ENCODE measurements at places on chromosomes 12 and 14. TPM values are rescaled to one million over a fixed set of nuclear protein-coding genes. Genes with fewer than 3 reads are reported as not detected.

The TAS2R9 gene
- not detected for polyA plus RNA-seq

The SLC17A8 gene
- 0.41 TPM for polyA plus RNA-seq

The KCTD10 gene
- 59.7 TPM for polyA plus RNA-seq

The TMEM52B gene
- 169 TPM for polyA plus RNA-seq

The PIWIL1 gene
- 1.2 TPM for polyA plus RNA-seq

The RFLNA gene
- polyA plus RNA-seq = 10.8 TPM

The SLC39A5 gene
- polyA plus RNA-seq = 69.1 TPM

DNA sequence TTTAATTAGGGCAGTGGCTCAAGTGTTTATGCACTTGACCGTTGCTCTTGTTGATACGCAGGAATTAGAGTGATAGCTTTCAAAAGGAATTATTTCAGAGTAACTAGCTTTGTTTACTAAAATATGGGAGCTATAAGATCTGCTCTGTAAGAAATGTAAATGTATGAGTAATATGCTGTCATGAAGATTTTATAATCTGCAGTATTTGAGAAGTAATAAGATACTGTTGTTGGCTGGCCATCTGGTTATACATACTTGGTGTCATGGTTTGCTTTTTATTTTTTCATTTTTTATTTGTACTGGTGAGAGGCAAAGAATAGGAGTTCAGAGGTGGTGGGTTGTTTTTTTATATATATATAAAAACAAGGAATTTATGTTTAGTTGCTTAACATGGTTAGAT, 58.5 kb downstream of the PLXNC1 start:
- no peak for DNase-seq

DNA sequence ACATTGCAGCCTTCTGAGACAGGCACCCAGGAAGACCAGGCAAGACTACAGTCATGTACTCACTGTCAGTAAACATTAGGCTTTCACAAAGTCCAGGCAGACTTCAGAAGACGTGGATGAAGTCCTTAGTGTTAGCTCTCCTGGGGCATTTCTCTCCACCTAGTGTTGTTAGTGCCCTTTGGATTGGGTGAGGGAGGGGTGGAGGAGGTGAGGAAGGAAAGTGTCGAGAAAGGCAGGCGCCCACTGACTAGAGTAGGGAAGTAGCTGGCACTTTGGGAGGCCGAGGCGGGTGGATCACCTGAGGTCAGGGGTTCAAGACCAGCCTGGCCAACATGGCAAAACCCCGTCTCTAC, 20.2 kb downstream of the TMEM229B start:
- no peak for DNase-seq

GRCh38 chr12:108696111-108696995, 35.0 kb downstream of the CORO1C start:
- DNase-seq = no peak

- no peak for DNase-seq
Measured at GRCh38 chr14:99971941-99972747, 93.1 kb upstream of the EVL start.

DNA sequence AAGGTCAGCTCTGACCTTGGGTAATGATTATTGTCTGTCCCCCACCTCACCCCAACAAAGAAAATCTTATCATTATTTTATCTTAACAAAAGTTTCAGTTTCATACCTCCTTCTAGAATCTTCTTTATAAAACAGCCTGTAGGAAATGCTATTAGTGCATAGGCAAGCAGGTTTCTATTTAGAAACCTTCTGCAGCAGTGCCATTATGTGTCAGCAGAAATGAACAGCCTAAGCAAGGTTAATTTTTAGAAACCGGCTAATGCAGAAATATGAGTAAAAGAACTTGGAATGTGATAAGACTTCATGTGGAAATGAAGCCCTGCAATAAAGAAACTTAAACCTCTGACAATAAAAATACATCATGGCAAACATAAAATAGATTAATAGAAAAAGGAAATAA, 814.4 kb downstream of the FSCB start:
- DNase-seq = no peak

DNA sequence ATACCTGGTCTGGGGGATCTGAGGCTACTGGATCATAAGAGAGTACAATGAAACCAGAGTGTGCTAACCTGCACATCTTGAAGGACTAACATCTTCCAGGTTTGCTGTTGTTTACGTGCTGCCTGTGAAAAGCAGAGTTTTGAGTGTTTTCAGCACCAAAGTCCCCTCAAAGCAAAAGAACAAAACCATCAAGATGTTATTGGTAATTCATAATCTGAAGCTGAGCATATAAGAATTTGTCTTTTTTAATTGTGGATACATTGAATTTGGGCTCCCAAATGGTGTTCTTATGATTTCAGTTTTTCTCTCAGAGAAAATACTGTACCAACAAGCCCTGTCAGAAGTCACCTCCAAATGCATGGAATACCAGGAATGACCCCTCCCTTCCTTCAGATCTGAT, 110.2 kb downstream of the BTG1 start:
- no peak for DNase-seq

DNA sequence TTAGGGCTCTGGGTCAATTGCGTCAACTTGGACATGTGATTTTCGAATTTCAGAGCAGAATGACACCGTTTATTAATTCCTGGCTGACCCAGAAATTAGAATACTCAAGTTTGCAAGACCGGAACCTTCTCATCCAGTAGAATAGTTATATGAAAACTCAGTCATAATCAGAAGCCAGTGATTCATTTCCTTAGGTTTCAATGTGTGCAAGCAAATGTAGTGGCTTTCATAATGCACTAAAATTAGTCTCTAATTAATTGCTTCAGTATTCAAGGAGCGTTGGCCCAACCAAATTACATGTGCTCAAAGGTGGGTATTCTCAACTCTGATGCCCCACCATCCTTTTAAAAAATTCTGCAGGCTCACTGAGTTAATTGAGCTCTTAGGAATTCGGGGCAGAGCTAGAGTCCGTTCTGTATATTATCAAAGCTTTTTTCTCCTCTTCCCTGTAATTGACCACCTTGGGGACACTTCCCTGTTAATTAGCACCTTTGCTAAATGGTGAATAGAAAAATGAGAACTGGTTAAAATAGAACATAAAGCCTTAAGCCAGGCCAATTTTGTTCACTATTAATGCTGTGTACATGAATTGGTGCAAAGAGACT, 55.4 kb downstream of the DAO start:
- DNase-seq = no peak

DNA sequence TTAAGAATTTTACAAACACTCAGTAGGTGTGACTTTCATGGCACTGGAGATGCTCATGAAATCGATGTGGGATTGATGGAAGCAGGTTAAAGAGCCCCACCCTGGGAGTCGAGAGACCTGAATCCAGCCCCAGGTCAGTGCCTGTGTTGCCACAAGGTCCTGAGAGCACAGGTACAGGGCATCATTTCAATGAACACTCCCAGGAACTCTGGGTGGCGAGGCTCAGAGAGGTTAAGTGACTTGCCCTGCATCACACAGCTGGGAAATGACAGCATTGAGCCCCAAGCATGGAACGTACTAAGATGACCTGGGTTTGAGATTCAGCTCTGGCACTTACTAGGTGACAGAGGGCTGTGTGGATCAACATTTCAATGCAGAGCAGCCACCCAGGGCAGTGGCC, 98.2 kb downstream of the CMKLR1 start:
- no peak for DNase-seq

DNA sequence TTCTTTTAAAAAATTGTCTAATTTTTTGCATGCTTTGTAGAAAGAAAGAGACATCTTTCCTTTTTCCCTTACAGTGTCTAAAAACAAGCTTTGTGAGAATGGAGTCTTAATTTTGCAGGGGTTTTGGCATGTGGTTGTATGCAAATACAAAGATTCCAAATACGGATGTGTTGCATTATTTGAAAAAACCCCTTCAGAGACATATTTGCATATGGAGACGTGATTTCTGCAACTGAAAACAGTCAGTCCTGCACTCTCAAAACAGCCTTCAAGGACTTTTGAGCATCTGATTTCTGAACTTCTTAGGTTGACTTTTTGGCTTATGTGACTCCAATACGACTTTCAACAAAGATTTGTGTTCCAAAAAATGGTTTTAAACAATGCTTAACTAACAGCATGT, 7.8 kb downstream of the IRAK3 start:
- no peak for DNase-seq

DNA sequence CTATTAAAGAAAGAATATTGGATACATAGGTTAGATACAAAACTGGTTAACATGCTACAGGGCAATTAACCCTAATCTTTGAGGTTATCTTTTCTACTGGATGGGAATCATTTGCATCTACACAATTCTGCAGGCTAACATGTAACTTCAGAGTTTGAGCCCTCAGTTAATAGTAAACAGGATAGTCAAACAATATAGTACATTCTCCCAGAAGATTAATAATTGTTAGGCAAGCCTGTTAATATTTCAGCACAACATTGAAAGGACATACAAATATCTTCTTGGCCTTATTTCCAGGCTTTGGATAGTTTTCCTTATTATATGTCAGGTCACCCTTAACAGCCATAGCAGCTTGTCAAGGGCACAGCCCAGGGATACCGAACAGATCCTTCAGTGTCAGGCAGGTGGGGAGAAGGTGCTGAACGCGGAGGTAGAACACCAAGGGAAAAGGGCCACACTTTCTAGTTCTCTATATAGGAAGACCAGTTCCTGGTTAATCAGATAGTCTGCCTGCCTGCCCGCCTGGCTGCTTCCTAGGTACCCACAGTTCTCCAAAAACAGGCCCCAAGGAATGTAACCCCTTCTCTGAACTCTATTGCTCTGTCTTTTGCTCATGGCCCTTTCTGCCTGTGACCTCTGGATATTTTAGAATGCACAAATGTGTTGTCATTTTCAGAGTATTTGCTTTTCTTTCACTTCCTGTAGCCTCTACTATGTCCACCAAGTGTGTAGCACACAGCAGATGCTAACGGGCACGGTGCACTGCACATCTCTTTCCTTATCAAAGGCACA, 256.0 kb downstream of the PCNX1 start:
- DNase-seq = no peak

GRCh38 chr12:69698769-69699540, at the start of gene BEST3:
TSS of gene BEST3 (minus strand) at chr12:69699303. CDS start at chr12:69697798, 1,505 bp downstream.
- no peak for DNase-seq

- no peak for DNase-seq
Measured at GRCh38 chr14:33964599-33965317, 13.9 kb upstream of the EGLN3 start.

DNA sequence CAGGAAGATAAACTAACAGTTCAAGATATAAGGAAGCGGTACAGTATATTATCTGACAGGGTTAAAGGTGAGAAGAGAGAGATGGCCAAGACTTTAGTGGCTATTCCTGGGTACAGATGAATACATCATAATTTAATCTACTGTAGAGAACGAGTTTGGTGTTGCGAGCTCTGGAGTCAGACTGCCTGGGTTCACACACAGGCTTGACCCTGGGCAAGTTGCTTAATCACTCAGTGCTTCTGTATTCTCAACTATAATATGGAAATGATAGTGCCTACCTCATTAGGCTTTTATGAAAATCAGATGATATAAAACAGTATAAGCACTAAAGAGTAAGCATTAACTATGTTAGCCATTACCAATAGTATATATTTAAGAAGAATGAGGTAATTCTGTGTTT, 3.5 kb downstream of the PPM1H start:
- no peak for DNase-seq

- no peak for DNase-seq
Measured at GRCh38 chr12:40989785-40990184, 198.3 kb upstream of the PDZRN4 start.

GRCh38 chr14:47490353-47490752, 185.1 kb downstream of the MDGA2 start:
- no peak for DNase-seq

- DNase-seq = peak; percentile 13
Measured at GRCh38 chr14:86858031-86858430, 1135.0 kb downstream of the GALC start.

- DNase-seq = no peak
Measured at GRCh38 chr14:60925286-60925685, 55.6 kb downstream of the TRMT5 start.

DNA sequence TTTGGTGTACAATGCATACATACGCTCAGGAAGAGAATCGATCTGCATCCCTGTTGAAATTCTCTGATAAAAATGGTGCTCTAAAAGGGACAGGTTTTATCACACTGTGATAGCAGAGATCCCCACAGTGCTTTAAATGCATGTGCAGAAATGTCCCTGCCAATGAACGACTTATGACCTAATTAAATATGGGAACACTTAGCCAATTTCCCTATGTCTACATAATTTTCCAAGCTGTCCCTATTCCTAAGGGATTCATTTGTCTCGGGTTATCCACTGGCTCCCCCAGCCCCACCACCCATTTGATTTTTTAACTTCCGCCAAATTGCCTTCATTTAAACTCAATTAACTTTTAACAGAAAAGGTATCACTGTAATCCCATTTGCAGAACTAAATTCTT, 284.6 kb downstream of the TMEM132D start:
- no peak for DNase-seq

- DNase-seq = no peak
Measured at GRCh38 chr12:29741342-29742241, 42.1 kb downstream of the TMTC1 start.

- DNase-seq = no peak
Measured at GRCh38 chr12:98674841-98675240, 29.8 kb downstream of the APAF1 start.

DNA sequence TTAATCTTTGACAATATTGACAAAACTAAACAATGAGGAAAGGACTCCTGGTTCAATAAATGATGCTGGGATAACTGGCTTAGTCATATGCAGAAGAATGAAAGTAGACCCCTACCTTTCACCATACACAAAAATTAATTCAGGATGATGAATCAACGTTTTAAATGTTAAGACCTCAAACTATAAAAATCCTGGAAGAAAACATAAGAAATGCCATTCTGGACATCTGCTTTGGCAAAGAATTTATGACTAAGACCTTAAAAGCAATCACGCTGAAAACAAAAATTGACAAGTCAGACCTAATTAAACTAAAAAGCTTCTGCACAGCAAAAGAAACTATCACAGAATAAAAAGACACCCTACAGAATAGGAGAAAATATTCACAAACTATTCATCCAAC, 97.4 kb downstream of the LMNTD1 start:
- no peak for DNase-seq

DNA sequence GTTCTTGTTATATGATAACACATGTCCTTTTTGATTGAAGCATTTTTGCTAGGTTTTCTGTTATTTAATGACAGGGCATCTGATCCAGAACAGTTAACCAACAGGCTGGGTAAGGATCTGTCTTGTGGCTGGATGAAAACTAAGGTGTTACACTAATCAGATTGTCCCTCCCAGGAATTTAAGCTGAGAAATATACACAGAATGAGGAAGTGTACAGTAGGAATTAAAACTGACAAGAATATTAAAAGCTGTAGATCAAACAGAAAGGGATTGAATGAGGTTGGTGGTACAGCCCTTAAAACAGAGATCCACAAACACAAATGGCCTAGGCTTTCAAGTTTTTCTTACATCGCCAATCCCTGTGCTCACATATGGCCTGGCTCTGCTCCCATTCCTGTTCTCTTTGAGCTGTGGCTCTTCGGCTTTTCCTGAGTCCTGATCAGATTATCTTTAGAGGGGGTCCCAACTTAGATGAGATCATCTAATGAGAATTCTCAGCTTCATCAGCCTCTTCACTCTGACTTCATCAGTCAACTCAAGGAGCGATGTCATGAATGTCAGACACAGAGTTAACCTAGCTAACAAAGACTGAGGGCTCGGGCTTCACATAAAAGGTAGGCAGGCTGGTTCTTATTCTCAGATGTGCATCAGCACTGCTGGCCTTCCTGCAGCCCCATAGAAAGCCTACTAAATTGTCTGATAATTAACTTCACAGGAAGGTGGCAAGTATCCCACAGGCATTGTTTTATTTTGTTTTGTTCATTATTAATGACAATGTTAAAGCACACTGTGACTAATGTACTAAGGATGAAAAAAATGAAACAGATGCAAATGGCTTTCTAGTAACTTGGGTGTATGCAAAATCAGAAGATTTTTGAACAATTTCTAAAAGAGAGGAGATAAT, 11.4 kb downstream of the PYGL start:
- DNase-seq = no peak

GRCh38 chr14:87615822-87616679, 376.9 kb downstream of the GALC start:
- DNase-seq = peak; percentile 61
